ENCODE measurements at places on chromosomes 11 and 22.

- no peak for DNase-seq
These were observed 192.4 kb upstream of the API5 start for GRCh38 chr11:43119275-43119970.

DNA sequence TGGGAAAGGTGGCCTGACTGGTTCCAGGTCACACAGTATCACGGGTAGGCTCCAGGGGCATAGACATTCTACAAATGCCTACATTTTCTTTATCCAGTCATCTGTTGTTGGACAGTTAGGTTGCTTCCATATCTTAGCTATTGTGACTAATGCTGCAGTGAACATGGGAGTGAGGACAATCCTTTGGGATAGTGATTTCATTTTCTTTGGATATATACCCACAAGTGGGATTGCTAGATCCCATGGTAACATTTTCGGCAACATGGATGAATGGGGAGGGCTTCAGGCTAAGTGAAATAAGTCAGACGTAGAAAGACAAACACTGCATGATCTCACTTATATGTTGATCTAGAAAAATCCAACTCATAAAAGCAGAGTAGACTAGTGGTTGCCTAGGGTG lies 744.3 kb downstream of the NTM start:
- no peak for DNase-seq

- no peak for DNase-seq
These were observed 645.7 kb upstream of the TENM4 start for GRCh38 chr11:80086496-80087055.

- DNase-seq = no peak
These were observed 104.3 kb downstream of the GAB2 start for GRCh38 chr11:78313181-78313795.

DNA sequence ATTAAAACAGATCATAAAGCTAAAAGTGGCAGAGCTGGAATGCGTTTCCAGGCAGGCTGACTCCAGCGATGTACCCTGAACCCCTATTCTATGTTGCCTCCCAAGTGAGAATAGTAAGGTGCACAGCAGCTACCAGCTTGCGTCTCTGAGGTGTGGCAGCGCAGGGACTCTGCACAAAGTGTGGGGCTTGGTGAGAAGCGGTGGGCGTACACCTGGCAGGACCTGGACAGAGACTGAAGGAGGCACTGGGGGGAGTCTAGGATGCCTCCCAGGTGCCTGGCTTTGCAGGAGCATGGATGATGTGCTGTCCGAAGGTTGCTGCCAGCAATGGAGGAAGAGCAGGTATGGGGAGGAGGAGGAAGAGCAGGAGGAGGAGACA lies 42.9 kb downstream of the AMPD3 start:
- no peak for DNase-seq

DNA sequence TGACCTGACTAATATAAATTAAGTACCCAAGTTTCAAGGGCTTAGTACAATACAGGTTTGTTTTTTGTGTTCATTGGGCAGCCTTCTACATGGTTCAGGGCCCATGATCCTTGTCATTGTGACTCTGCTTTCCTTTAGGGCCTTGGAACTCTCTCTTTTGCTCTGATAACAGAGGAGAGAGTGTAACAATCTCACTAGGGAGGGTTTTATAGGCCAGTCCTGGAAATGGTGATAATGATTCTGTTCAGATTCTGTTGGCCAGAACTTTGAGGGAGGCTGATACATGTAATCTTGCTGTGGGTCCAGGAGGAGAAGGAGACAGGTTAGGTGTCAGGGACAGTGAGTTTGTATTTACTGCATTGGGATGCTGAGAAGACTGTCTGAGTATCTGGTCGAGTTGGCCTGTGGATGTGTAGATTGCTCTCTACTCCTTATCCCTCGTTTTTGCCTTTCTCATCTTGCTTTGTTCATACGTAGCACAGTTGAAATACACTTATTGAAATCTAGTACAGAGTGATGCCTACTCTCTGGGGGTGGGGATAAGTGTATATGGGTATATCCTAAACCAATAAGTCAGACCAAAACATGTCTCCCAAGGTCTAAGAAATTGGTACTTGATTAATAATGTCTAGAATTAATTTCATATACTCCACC lies 37.5 kb upstream of the HEPHL1 start:
- no peak for DNase-seq

GRCh38 chr22:45163099-45163450 lies 650 bp upstream of the NUP50 start:
- DNase-seq = no peak

GRCh38 chr11:17840101-17840548 lies 105.5 kb downstream of the KCNC1 start:
- DNase-seq = no peak
